ENCODE measurements at places on chromosomes 7 and 10.

- H3K27ac ChIP-seq, result no peak overlapping the region
- no peaks in the 10 kb centered on the region for H3K27me3 ChIP-seq
- peak; percentile 31 for DNase-seq
- H3K4me3 ChIP-seq, result no peak overlapping the region
Observed at GRCh38 chr7:26143298-26144048, 8.5 kb upstream of the NFE2L3 start.

DNA sequence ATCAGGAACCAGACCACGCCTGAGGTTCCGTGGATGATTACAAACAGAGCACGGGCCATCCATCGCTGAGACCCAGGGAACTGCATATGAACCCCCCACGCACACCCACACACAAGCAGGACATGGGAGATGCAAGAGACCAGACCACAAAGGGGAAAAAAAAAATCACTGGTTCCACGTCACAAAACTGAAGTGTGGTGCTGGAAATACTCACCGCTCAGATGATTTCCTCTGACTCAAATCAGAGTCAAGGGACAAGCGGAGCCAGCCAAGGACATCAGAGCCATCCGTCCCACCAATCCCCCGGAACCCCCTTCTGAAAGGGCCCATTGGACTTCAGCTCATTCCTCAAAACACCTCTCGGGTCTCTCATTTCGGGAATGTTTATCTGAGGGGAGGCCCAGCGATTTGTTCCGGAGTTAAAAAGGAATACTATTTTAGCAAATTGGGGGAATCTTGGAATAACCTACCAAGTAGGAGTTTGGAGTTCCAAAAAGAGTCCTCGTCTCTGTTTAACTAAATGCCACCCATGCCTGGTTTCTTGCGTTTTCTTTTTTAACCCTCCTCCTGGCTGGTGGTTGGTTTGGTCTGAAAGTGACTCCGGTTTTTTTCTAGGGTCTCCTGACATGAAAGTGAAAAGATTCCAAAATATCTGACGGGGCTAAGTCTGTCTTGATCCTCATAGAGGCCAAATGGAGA lies 15.0 kb downstream of the SNX8 start:
- H3K4me3 ChIP-seq, result no peak overlapping the region
- H3K4me1 ChIP-seq, result peaks cover 15% of the 10 kb centered on the region
- DNase-seq, result peak; percentile 67
- no peaks in the 10 kb centered on the region for H3K36me3 ChIP-seq
- H3K27ac ChIP-seq, result peak overlapping the region; percentile 82

DNA sequence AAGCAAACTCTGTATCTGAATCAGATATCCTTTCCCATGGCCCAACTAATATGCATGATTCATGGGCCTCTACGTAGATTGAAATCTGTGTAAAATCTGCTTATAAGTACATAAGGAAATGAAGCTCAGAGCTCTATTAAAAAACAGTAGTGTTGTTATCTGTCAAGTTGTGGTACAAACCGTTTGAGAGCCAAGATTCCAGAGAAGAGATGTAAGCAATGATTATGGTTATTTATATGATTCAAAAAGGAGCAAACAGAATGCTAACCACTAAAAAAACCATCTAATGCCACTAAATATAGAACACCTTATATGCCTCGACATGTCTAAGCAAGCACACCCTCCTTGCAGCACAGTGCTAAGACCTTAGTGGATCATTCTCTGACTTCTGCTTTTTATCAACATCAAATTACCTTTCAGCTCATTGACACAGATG lies 26.6 kb downstream of the RPP38 start:
- no peak overlapping the region for H3K4me3 ChIP-seq
- H3K27me3 ChIP-seq, result no peaks in the 10 kb centered on the region
- H3K36me3 ChIP-seq, result peaks cover 58% of the 10 kb centered on the region
- DNase-seq, result no peak

GRCh38 chr7:100546129-100546925 lies 7.3 kb downstream of the AGFG2 start:
- H3K4me1 ChIP-seq, result peaks cover 62% of the 10 kb centered on the region
- H3K4me3 ChIP-seq, result peak overlapping the region; percentile 14
- peak overlapping the region; percentile 88 for H3K27ac ChIP-seq
- H3K36me3 ChIP-seq, result peaks cover 3% of the 10 kb centered on the region

- H3K4me1 ChIP-seq, result peaks cover 2% of the 10 kb centered on the region
- no peak overlapping the region for H3K4me3 ChIP-seq
Observed at GRCh38 chr10:80253266-80253962, 36.0 kb downstream of the MAT1A start.

DNA sequence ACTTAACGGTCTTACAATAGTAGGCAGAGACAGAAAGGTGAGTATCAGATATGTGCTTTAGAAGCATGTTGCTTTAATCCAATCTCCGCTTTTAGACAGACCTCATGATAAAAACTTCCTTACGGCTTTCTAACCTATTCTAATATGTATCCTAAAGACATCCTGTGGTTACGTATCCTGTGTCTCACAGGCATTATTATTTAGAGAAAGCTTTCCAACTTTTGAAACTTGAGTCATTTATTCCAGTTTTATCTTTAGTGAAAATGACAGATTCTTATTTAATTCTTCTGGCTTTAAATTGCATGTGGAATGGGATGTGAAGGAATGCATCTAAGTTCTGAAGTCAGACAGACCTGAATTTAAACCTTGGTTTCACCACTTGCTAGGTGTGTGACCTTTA lies 118.9 kb downstream of the OTUD1 start:
- no peaks in the 10 kb centered on the region for H3K27me3 ChIP-seq
- no peak overlapping the region for H3K4me3 ChIP-seq
- peaks cover 3% of the 10 kb centered on the region for H3K4me1 ChIP-seq
- no peaks in the 10 kb centered on the region for H3K36me3 ChIP-seq
- no peak overlapping the region for H3K27ac ChIP-seq

DNA sequence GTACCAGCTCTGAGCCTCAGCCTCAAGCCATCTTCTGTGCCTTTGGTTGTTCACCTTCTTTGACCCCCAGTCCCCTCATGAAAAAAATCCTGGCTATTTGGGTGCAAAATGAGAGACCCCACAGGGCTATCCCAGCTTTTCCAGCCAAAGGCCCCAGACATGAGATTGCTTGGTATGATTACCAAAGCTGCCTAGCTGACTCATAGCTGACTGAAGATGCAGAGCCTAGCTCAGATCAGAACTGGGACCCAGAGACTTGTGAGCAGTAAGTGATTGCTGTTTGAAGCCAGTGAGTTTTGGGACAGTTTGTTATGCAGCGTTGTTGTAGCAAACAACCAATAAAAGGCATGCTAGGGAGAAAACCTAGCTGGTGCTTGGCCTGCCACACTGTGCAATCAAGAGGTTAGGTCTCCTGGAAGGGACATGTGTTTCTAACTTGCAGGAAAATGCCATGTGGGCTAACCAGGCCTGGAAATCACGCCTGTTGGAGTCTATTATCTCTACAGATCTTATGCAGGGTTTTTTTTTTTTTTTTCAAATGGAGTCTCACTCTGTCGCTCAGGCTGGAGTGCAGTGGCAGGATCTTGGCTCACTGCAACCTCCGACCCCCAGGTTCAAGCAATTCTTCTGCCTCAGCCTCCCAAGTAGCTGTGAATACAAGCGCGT lies 48.0 kb upstream of the DAGLB start:
- no peaks in the 10 kb centered on the region for H3K36me3 ChIP-seq
- DNase-seq, result no peak
- H3K27ac ChIP-seq, result no peak overlapping the region
- peaks cover 6% of the 10 kb centered on the region for H3K4me1 ChIP-seq
- no peaks in the 10 kb centered on the region for H3K27me3 ChIP-seq

GRCh38 chr10:52259426-52259812 lies 54.7 kb upstream of the DKK1 start:
- no peak overlapping the region for H3K27ac ChIP-seq
- no peaks in the 10 kb centered on the region for H3K36me3 ChIP-seq
- H3K4me3 ChIP-seq, result no peak overlapping the region
- no peak for DNase-seq
- no peaks in the 10 kb centered on the region for H3K27me3 ChIP-seq
- H3K4me1 ChIP-seq, result no peaks in the 10 kb centered on the region

- no peak overlapping the region for H3K4me3 ChIP-seq
- peak overlapping the region; percentile 44 for H3K27ac ChIP-seq
- H3K4me1 ChIP-seq, result peaks cover 36% of the 10 kb centered on the region
- DNase-seq, result no peak
Observed at GRCh38 chr7:73740212-73740611, 1.6 kb upstream of the ABHD11 start.

DNA sequence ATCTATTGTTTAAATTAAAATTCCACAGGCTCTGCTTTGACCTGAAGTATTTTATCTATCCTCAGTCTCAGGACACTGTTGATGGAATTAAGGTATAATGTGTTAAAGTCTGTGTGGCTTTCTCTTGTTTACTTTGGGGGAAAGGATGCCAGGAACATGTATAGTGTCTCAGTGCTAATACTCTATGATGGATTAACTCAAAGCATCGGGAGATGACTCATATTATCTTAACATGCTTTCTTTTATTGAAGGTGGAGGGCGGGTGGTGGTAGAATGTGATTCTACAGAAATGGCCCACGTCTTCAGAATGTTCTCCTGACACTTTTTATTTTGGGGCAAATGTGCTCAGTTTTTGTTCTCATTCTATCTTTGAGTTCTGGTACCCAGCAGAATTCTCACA lies 189.0 kb downstream of the ANKRD30A start:
- no peaks in the 10 kb centered on the region for H3K4me1 ChIP-seq
- H3K4me3 ChIP-seq, result no peak overlapping the region
- H3K27me3 ChIP-seq, result no peaks in the 10 kb centered on the region
- no peak for DNase-seq
- no peak overlapping the region for H3K27ac ChIP-seq

GRCh38 chr10:130715686-130716670 lies 579.8 kb downstream of the GLRX3 start:
- no peaks in the 10 kb centered on the region for H3K36me3 ChIP-seq
- no peaks in the 10 kb centered on the region for H3K4me1 ChIP-seq

GRCh38 chr7:139753081-139753692 lies 24.6 kb downstream of the HIPK2 start:
- H3K27me3 ChIP-seq, result no peaks in the 10 kb centered on the region
- H3K4me3 ChIP-seq, result no peak overlapping the region
- no peaks in the 10 kb centered on the region for H3K36me3 ChIP-seq
- no peak for DNase-seq
- H3K4me1 ChIP-seq, result peaks cover 2% of the 10 kb centered on the region

- no peaks in the 10 kb centered on the region for H3K27me3 ChIP-seq
- H3K36me3 ChIP-seq, result no peaks in the 10 kb centered on the region
- peaks cover 7% of the 10 kb centered on the region for H3K4me1 ChIP-seq
- H3K4me3 ChIP-seq, result no peak overlapping the region
- no peak for DNase-seq
Observed at GRCh38 chr10:94412449-94412848, 10.1 kb downstream of the TBC1D12 start.

GRCh38 chr7:86470763-86471162 lies 172.9 kb upstream of the GRM3 start:
- no peaks in the 10 kb centered on the region for H3K4me1 ChIP-seq
- no peak for DNase-seq
- no peak overlapping the region for H3K4me3 ChIP-seq
- H3K27me3 ChIP-seq, result no peaks in the 10 kb centered on the region
- no peak overlapping the region for H3K27ac ChIP-seq
